ENCODE measurements at places on chromosomes 2 and 18.

GRCh38 chr2:178251151-178251955, 57.0 kb downstream of the OSBPL6 start:
- no peak for DNase-seq

GRCh38 chr2:100639588-100640390, 77.0 kb downstream of the PDCL3 start:
- DNase-seq, result no peak

DNA sequence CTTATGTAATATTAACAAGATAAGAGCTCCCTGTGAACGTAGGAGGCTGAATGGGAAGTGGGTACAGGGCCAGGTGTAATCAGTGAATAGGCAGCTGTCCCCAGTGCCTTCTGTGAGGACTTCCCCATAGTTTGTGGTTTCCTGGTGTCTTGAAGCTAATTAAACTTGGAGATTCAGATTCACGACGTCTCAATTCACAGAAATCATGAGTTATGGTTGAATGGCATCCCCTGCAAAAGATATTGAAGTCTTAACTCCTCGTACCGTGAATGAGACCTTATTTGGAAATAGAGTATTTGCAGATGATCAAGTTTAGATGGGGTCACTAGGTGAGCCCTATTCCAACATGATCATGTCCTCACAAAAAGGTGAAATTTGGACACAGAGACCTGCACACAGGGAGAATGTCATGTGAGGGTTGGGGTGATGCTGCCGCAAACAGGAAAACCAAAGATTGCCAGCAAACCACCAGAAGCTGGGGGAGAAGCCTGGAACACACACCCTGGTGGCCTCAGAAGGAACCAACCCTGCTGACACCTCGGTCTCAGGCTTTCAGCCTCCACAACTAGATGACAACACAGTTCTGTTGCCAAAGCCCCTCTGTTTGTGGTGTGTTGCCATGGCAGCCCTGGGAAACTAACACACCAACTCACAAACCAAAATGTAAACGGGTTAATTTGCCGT, 13.2 kb downstream of the ARL4C start:
- peak; percentile 74 for DNase-seq

DNA sequence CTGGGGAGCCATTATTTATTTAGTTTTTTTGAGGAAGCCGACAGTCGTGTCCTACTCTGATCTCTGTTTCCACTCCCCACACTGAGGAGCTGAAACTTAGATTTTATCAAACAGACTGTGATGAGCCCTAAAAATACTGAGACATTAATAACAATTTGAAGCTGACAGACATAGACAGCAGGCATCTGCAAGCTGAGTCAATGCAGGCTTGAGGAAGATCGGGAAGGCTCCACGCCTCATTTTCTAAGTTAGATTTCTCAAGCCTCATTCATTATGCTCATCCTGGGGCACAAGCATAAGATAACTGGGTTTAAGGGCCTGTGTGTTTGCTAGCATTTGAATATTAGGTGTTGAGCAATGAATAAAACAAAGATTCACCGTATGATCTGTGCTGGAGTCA, 26.3 kb downstream of the EFR3B start:
- DNase-seq, result no peak

DNA sequence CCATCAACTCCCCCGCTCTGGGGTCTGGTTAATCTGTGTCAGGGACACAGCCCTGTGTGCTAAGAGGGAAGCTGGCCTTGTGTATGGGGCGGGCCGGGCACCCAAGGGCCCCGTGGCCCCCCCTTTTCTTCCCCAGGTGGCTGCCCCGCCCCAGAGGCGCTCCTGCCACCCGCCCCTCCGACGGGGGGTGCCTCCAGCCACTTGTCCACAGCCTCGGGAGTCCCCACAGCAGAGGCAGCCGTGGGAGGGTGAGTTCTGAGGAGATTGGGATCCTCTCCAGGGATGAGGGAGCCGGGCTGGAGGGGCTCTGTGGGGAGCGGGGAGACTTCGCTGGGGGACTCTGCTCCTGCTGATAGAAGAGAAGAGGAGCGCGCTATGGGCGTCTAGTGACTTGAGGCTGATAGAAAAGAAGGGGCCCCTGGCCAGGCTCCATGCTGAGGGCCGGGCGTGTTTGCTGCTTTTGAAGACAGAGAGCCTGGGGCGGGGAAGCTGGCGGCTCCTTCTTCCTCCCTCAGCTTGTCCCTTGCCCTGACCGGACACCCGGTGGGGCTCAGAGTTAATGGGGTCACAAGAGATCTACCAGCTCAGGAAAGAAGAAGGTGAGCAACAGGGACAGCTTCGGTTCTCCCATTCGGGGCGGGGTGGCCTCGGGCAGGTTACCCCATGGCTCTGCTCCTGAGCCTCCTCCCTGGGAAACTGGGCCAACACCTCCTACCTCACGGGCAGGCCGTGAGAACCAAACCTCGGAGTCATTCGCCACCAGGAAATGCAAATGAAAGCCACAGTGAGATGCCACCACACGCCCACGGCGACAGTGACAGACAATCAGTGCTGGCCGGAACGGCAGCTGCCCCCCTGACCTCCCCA, 89.4 kb upstream of the TAF1B start:
- no peak for DNase-seq

GRCh38 chr2:11985817-11986566, 239.6 kb downstream of the LPIN1 start:
- DNase-seq, result no peak

- DNase-seq, result no peak
Observed at GRCh38 chr2:151157000-151157735, 104.5 kb downstream of the RBM43 start.

DNA sequence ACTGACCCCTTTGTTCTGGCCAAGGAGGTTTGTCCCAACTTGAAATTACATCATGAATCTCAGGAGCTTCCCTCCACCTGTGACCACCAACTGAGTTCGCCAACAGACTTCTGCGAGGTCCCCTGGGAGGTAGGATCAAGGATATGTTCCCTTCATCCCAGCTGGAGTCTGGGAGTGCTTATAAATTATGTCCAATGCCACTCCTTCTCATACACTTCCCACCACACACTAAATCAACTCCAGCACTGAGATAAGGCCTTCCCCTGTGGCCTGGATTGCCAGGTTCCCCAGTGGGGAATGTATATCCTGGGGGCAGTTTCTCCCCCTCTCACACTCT, 99.2 kb downstream of the RND3 start:
- DNase-seq, result no peak

- DNase-seq, result no peak
Observed at GRCh38 chr2:52222128-52222527, 1190.2 kb upstream of the NRXN1 start.

GRCh38 chr2:165587335-165587938, 117.9 kb downstream of the CSRNP3 start:
- no peak for DNase-seq

DNA sequence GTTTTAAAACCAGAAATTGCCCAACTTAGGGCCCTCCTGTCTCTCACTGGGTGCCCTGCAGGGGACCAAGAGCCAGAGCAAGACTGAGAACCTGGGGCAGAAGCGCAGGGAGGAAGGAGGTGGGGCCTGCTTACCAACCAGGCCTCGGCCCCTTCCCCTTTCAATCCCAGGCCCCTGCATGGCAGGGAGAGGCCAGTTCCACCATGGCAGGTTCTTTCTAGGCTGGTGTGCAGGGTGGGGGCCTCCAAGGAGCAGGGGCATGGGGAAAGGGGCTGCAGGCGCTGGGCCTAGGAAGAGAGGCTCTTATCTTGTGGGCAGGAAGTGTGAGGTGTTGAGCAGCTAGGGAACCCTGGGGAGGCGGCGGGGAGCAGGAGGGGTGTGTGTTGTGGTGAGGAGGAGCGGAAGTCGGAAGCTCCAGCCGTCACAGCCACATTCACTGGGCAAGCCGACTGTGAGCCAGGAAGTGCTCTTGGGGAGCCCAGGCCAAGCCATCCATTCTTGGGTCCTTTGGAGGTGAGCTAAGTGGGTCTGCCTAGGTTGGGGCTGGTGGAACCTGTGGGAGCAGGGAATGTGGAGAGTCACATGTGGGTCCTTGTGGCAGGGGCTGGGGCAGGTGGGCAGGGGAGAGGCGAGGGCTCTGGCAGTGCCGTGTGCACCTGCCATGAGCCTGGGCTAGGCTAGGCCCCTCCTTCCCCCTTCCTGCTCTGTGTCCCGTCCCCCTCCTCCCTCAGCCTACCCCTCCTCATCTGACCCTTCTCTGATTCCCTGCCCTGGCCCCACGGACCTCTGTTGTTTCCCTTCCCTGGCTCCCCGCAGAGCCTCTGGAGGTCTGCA, at the start of gene PSD4:
Gene PSD4 (plus strand): TSS at position 430 of the 834 bp plus-strand sequence. CDS start 8,486 bp downstream, outside the sequence.
- DNase-seq, result peak; percentile 73
